ENCODE measurements at places on chromosomes 16 and 17.

DNA sequence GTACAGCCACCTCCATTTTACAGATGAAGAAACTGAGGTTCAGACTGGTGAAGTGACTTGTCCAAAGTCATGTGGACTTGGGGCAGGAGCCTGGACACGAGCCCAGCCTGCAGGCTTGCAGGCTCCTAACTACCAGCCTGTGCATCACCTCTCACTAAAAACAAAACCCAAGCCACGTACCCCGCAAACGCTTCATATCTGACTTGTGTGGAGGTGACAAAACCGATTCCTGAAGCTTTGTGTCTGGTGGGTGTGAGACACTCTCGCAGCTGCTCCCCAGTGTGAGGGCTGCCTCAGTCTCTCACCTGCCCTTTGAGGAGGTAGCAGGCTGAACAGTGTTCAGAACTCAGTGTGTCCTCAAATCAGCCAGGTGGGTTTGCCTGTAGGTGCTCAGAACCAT is 8.4 kb downstream of the HNF1B start:
- DNase-seq, result no peak

GRCh38 chr16:78609402-78610274 is 510.2 kb downstream of the WWOX start:
- no peak for DNase-seq

GRCh38 chr17:51722994-51723393 is 435.5 kb downstream of the CA10 start:
- no peak for DNase-seq

GRCh38 chr17:41333098-41333497 is 17.5 kb downstream of the KRT33A start:
- no peak for DNase-seq

GRCh38 chr17:72376526-72377345 is 255.9 kb downstream of the SOX9 start:
- no peak for DNase-seq

DNA sequence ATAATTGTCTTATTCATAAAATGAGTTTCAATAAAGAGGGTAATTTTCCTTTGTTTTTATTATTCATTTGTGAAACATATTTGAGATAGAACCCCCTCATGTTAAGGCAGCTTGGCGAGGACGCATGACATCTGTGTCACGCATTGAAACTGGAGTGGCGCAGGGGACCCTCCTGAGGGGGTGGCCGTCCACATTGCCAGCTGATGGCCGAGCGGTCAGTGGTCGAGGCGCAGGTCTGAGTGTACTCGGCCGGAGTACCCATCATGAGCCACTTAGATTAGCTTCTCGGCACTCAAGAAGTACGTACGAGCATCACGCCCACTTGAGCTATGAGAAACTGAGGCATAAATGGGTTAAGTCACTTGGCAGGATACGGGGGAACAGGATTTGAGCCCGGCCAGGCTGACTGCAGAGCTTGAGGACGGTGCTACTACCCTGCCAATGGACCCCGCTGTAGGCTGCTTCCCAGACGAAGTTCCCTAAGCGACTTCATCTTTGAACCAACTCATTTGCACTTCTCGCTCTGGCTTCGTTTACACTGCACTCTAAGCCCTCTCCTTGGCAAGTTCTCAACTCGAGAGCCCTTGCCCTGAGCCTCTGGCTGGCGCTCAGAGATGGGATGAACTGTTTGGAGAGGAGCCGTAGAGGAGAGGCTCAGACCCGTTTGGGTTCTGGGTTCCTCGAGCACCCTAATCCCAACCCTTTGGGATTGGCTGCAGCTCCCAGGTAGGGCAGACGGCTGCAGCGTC is 91.8 kb downstream of the SDK2 start:
- DNase-seq, result no peak

- no peak for DNase-seq
Measured at GRCh38 chr16:75854152-75854551, 127.9 kb upstream of the CPHXL start.

DNA sequence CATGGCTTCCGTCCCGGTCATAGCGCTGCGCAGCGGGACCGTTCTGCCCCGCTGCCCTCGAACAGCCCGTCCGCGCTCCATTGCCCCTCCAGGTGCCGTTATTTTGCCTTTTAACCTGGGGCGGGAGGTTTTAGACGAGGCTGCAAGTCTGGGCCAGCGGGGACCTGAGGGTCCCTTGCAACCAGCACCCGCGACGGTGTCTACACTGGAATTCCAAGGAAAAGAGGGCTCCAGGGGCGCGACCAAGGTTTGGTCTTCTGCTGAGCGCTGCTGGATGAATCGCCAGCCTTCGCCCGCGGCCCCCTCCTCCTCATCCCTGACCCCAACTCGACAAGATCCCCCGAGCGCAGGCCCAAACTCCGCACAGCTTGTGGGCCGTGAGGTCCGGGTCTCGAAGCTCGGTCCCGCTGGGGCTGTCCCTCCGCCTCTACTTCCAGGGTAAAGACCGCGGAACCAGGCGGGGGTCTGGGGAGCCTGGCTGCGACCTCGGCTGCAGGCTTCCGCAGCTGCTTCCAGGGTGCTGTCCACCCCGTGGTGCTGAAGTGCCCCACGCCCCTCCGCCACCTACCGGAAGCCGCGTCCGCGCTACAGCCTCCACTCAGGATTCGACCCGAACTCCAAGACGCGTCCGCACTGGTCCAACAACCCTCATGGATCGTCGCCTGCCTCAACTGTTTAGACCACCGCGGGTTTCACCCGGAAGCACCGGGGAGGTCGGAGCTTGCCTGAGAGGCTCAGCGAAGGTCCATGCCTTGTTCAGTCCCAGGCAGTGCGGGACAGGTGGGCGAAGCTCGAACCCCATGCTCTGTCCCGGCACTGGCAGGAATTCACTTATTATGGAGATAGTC is 10.1 kb upstream of the CA4 start:
- DNase-seq, result no peak

DNA sequence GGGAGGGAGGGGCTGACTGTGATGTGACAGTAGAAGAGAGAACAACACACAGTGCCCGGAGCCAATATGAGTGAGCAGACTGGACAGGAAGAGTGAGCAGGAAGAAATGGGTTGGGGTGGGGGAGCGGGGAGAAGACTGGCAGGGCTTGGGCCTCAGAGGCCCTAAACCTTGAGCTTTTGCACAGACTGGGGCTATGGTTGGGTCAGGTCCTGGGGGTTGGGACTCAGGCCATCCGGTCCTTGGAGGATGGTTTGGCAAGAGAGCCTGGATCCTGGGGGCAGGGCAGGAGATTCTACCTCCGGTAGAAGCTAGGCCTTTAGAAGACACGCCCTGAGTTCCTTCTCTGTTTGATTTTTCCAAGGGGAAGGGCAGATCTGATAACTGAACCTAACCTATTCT is 1.1 kb downstream of the CAMTA2 start:
- no peak for DNase-seq

GRCh38 chr17:75721463-75722011 is 278 bp downstream of the ITGB4 start:
- DNase-seq, result no peak

DNA sequence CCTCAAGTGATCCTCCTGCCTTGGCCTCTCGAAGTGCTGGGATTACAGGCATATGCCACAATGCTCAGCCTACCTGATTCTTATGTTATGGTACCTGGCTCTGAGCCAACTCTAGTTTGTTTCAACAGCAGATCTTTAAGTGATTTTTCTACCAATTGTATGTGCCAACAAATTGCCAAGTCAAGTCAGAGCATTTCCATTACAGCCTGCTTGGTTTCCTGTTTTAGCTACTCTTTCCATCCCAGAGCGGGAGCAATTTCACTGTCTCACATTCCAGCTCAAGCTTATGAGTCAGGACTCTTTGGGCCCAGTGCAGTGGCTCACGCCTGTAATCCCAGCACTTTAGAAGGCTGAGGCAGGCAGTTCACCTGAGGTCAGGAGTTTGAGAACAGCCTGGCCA is 30.8 kb upstream of the RBBP6 start:
- DNase-seq, result no peak

GRCh38 chr16:69089091-69089910 is 16.2 kb upstream of the HAS3 start:
- no peak for DNase-seq

Measured in occipital lobe (tissue), 3 donors.